Stimulated activated CD4-positive, alpha-beta T cell treated with anti-CD3 and anti-CD28 coated beads, Interleukin-12 subunit alpha, Interleukin-12 subunit beta, amount 100 ng/mL, for 24 hours (primary cell): ENCODE measurements at places on chromosomes 1 and 21.

DNA sequence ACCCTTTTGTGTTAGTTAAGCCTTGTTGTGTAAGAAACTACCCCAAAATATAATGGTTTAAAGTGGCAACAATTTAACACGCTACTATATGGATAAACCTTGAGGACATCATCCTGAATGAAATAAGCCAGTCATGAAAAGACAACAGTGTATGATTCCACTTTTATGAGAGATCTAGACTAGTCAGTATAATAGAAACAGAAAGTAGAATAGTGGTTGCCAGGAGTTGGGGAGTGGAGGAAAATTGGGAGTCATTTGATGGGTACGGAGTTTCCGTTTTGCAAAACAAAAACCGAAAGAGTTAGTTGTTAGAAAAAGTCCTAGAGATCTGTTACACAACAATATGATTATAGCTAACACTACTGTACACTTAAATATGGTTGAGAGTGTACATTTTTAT lies 16.0 kb upstream of the CHIA start:
- DNase-seq: no peak

- no peak for DNase-seq
These were observed 16.2 kb downstream of the CDCA8 start for GRCh38 chr1:37708471-37708870.

GRCh38 chr1:218674280-218674773 lies 329.2 kb downstream of the TGFB2 start:
- no peak for DNase-seq

- no peak for DNase-seq
These were observed 2.1 kb downstream of the SASS6 start for GRCh38 chr1:100130552-100131077.

GRCh38 chr1:173893611-173894010 lies 23.5 kb downstream of the SERPINC1 start:
- no peak for DNase-seq

DNA sequence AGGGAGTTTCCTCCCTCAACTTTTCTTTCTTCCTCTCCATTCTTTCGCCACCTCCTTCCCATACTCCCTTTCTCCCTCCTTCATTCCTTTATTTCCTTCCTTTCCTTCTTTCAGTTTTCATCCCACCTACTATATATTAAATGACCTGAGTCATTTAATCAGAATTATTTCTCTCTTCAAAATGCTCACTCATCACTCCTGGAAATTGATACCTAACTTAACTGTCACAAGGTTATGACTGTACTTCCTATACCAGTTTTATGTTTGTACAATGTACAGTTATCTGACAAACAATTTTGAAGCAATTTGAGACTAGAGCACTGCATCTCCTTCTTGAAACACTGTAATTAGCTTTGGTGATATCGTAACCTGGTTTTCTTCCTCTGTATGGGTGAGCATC lies 41.4 kb downstream of the NEXN start:
- DNase-seq: no peak

DNA sequence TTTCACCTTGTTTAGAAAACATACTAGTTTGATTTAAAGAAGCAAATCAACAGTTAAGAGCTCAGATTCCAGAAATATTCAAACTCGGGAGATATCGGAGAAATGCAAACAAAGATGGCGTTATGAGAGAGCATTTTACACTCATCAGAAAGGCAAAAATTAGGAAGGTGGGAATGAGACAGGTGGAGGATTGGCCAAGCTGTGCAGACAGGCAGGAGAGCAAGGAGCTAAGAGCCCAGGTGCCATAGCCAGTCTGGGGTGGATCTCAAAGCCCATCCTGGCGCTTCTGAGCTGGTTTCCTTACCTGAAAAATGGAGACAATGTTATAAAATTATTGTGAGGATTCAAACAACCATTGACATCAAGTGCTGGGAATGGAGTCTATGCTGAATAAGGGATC lies 19.6 kb upstream of the TARDBP start:
- no peak for DNase-seq

DNA sequence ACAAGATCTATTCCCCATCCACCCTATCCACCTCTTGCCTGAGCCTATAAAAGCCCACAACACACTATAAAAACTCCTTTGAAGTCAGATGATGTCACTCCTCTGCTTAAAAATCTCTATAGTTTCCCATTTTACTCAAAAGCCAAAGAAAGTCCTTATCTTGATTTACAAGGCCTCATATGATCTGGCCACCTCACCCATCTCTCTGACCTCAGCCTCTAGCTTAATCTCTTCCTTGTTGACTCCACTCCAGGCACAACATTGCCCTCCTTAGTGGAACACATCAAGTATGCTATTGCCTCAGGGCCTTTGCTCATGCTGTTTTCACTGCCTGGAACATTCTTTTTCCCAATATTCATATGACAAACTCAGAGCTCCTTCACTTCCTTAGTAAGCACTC lies 33.3 kb downstream of the ZNF281 start:
- DNase-seq: no peak

- peak; percentile 30 for DNase-seq
These were observed 40.4 kb downstream of the CASZ1 start for GRCh38 chr1:10755970-10756521.
